ENCODE measurements at places on chromosomes 13 and 19.

GRCh38 chr13:95741584-95742563, 64.9 kb downstream of the DNAJC3 start:
- no peak for DNase-seq

GRCh38 chr19:17755977-17756670, 4.8 kb downstream of the FCHO1 start:
- DNase-seq: peak; percentile 87

DNA sequence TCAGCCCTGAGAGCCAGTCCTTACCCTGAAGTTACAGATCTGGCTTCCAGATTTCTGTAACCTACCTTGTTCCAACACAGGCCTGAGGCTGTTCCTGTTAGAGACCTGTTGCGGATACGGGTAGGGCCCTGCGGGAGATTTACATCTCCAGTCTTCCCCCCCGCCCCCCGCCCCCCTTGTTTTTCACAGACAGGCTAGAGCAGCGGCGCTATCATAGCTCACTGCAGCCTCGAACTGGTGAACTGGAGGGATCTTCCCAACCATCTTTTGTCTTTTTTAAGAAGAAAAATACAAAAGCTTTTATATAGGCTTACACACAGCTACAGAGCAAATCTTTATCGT, 10.6 kb upstream of the CEACAM21 start:
- peak; percentile 67 for DNase-seq

DNA sequence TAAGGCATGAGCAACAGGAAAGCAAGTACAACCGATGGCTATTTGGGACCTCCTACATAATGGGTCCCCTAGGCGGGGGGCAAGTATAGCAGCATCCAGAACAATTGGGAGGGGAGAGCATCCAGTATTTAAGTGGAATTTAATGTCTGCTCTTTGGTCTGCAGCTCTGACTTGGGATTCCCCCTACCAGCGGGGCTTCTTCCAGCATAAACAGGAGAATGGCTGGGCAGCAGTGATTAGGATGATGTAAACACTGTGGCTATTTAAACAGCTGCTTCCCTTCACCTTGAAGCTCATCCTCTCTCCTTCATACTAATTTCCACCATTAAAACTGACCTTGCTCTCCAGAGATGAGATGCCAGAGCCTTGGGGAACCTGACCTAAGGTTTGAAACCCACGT, 73.9 kb upstream of the OXGR1 start:
- peak; percentile 99 for DNase-seq

DNA sequence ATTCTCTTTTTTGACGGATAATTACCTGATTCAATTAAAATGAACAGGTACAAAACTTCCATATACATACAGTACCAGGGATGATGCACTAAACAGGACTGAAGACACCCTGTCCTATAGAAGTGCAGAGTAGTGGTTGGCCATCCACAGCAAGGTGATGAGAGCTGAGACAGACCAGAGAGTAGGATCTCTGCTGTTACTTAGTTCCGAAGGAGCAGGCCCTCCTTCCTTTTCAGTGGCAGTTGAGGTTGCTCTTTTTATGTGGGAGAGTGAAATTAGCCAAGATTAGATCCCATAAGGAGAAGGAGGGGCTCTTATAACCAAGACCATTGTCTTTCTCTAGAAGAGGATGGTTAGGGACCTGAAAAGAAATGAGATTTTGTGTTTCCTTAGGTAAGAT, 4.0 kb downstream of the PDS5B start:
- no peak for DNase-seq

DNA sequence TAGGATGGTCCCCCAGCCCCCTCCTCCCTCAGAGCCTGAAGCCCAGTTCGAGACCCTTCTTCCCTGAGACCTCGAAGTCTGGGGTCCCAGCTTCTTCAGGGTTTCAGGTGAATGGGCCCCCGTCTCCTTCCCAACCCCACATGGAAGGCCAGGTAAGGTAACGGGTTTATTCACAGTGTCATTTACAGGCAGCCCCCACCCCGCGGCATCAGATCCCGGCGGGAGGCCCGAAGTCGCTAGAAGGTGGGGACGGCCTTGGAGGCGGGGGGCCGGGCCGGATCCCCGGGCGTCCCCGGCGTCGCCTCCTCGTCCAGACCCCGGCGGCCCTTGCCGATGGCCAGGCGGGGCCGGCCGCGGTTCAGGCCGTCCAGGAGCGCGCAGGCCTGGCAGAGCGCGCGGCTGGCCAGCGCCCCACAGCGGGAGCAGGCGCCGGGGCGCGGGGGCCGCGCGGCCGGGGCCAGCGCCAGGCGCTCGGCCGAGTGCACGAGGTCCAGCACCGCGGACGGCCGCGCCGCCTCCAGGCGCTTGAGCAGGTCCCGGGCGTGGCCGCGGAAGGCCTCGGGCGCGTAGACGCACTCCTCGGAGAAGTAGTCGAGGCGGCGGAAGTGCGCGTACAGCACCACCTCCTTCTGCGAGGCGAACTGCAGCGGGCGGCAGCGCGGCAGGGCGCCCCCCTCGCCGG, 9.7 kb downstream of the CTU1 start:
- no peak for DNase-seq
